ENCODE measurements at places on chromosomes 2 and 18.

DNA sequence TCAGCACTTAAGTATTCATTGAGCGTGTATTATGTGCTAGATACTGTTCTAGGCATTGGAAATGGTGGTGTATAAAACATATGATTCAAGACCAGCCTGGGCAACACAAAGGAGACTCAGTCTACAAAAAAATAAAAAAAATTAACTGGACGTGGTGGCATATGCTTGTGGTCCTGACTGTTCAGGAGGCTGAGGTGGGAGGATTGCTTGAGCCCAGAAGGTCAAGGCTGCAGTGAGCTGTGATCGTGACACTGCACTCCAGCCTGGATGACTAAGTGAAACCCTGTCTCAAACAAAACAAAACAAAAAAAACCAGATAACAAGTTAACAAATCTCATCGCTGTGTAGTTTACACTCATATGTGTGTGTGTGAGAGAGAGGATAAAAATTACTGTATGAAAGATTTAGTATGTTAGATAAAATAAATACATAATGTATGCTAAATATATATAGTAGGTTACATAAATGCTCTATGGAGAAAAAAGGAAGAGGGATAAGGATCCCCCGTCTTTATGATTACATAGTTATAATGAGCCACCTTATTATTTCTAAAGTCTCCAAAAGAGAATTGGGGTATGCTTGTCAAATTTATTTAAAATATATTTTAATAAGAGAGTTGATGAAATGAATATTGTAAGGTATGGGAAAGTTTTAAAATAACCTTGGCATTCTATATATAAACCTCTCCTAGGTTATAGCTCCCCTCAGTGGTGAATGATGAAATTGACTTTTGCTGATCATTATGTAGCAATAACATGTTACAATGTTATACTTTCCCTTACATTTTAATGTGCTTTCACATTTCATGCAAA lies 69.2 kb downstream of the EHBP1 start:
- no peak for DNase-seq

DNA sequence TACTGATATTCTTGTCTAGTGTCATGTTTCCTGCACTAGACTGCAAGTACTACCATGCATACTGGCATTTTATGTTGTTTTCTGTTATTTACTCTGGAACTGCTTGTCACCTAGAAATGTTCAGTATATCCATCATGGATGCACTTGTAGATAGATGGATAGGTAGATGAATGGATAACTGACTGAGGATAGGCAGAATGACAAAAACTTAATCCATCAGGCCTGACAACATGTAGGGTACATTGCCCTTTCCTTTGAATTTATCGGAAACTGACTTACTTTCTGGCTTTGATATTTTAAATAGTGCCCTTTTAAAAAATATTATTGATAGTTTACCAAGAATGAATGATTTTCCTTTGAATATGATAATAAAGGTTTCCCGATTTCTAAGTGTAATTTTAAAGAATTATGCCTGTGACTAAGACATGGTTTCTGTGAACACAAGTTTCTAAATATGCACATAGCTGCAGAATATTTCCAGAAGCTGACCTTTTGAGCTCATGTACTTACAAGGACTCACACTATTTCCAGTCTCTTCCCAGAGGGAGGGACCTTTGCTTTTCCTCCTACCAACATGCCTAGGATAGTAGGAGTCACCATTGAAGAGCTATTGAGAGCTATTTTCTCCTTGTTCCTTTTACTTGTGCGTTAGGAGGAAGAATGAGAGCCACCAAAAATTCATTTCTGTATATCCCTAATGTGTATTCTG lies 81.3 kb downstream of the ANKRD12 start:
- DNase-seq = no peak

DNA sequence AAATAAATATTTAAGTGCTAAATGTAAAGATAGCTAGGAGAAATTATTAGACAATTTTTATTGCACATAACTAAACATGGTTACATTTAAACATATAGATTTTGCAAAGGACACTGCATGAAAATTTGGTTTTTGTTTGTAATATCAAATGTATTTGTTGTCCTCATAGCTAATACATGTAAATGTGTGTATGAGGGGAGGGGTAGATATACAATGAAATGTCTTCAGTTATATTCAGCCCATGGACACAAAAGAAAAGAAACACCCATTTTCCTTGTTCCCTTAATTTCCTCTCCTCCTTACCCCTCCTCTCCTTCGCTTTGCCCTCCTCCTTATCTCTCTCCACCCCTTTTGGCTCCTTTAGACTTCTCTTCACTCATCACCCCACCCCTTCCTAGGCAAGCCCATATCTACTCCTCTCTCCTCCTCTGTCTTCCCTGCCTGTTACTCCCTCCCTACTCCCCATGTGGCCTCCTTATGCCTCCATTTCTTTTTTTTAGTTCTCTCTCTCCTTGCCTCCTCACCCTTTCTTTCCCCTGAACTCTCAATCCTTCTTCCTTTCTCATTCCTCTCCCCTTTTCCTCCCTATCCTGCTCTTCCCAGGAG lies 1.4 kb downstream of the COL3A1 start:
- DNase-seq = no peak

DNA sequence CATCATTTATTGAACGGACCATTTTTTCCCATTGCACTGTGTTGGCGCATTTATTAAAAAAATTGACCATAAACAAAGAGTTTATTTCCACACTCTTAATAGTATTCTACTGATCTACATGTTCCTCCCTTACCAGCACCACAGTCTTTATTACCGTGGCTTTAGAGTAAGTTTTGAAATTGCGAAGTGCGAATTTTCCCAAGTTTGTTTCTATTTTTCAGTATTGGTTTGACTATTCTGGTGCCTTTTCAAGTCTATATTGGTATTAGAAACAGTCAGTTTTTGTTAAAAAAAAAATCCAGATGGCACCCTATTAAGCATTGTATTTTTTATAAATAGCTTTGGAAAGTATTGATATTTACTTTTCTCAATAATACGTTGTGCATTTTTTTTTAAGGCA lies 795.1 kb upstream of the HS6ST1 start:
- no peak for DNase-seq

- no peak for DNase-seq
Measured at GRCh38 chr2:119801040-119801439, 41.3 kb downstream of the PTPN4 start.

GRCh38 chr2:65877331-65878010 lies 445.1 kb upstream of the SPRED2 start:
- no peak for DNase-seq

DNA sequence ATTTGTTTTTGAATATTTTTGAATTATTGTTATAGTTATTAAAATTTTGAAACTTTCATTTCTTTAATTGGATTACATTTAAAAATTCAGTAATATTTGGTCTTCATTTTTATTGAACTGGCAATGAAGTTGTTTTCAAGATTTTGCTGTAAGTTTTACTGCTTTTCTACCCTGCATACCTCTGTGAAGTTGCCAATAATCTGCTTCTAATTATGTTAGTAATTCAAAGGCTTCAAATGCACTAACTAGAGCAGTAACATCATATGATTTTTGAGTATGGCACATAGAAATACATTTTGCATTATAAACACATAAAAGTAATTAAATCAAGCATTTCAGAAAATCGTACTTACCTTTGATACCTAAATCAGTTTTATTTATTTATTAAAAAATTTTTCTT lies 40.3 kb upstream of the FAM171B start:
- no peak for DNase-seq

GRCh38 chr2:173282795-173283545 lies 71.7 kb upstream of the CDCA7 start:
- DNase-seq = no peak

DNA sequence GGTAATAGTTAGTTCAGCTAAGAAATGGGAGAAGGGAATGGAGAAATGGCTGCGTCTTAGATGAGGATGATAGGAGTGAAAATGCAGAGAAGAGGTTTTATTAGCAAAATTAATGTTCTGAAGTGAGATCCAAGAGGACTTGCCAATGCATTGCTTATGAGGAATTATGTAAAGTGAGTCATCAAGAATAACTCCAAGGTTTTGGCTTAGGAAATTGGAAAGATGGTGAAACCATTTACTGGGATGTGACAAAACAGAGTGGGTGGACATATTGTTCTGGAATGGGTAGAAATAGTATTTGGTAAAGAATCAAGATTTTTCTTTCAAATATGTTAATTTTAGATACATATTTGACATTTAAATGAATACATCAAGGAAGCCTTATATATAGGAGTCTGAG lies 306.6 kb upstream of the CYRIA start:
- DNase-seq = no peak

DNA sequence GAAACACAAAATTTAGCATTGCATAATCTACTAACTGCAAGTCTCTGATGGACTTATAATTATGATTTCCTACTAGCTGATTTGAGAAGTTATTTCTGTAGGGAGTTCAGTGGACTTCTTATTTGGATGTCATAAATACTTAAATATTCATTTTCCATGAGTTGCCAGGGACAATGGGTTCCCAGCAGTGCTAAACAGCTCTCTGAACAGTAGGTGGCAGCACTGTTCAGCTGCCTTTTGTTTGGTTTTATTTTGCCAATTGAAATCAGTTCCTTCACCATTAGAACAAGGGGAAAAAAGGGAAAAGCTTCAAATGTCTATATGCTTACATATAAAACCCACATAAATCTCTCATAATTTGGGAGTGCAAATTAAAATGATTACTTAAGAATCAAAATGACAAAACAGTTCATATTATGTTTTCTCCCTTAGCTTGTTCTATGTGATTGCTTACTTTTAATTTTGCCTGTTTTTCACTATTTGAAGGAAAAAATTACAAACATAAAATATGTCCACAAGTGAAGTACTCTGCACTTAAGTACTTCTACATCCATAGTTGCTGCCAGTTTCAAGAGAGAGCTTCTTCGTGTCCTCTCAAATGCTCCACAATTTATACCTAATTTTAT lies 898.9 kb downstream of the CPS1 start:
- peak; percentile 47 for DNase-seq

DNA sequence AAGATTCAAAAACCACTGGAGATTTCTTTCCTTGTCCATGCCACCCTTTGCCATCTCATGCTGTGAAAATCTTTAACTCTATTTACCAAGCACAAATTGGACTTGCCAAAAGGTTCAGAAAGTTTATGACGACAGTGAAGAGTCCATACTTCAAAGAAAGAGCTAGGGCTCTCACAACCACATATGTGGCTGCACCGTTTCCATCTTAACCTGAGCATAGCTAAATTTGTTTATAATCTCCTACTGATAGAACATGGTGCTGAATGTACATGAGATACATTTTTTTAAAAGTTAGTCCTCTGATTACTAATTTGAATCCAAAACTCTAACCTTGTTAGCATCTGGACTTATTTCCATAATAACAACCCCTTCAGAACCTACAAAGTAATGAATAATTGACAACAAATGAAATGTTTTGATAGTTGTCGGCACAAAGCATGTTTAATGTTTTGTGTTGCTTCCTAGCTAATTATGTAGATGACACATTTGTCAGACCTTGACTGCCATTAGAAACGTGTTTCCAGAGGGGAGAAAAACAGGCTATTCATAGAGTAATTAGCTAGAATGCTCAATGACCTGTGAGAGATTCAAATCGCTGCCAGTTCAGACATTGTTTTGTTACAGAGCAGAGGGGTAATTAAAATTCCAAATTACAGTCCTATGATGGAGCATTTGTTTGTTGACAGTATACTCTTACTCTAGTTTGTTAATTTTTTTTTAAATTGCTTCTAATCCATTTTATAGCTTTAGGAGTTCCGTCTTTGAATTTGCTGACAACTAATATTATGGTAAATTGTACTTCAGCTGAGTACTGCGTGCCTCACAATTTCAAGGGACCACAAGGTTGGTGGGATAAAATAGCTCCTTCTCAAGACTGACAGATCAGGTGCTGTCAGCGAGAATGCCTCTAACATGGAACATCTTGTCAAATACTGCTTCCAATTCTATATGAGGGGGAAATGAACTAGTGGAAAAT lies 31.8 kb downstream of the ARHGAP15 start:
- no peak for DNase-seq

- no peak for DNase-seq
Measured at GRCh38 chr2:21131861-21132260, 8.1 kb downstream of the TDRD15 start.

DNA sequence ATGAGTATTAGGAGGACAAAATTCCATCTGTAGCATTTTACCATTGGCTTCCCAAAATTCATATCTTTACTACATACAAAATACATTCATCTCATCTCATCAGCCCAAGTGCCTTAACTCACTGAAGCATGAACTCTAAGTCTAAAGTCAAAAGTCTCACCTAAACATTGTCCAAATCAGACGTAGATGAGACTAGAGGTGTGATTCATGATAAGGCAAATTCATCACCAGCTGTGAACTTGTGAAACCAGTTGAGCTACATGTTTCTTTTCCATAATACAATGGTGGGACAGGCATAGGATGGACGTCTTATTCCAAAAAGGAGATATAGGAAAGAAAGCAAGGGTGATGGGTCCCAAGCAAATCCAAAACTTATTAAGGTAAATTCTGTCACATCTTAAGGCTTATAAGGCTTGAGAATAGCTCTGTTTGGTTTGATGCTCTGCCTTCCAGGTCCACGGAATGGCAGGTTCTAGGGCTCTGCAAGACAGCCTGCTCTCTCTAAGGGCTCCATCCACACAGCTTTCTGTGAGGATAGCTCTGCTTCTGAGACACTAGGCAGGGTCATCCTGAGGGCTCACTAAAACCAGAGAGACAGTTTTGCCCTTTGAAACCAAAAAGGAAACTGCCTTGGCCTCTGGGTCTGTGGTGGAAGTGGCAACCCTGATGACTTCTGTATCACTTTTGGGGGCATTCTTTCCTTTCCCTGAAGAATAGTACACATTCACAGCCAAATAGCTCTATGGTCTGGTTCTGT lies 9.6 kb downstream of the IFIH1 start:
- no peak for DNase-seq

DNA sequence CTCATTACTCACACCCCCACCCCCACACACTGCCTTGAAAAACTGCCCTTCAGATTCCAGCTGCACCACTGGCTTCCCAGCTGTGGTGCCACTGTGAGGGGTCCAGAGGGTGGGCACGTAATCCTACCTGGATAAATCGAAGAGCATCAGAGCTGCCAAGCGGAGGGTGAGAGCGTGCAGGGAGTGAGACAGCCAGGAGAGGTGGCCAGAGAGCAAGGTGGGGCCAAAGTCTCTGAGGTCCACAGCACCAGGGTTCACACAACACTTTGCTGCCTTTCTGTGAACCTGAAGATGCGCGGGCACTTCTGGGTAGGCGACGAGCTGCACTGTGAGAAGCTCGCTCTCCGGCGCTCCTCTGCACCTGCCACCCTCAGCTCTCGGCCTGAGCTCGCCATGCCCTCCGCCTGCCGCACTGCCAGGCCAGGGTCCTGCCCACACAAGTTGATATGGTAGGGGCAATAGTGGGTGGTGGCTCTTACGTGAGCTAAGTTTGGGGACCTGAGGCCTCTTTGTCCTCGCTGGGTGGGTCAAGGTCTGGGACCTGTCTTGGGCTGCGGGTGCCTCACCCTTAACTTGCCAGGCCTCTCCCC lies 83.9 kb downstream of the MARCO start:
- DNase-seq = no peak

DNA sequence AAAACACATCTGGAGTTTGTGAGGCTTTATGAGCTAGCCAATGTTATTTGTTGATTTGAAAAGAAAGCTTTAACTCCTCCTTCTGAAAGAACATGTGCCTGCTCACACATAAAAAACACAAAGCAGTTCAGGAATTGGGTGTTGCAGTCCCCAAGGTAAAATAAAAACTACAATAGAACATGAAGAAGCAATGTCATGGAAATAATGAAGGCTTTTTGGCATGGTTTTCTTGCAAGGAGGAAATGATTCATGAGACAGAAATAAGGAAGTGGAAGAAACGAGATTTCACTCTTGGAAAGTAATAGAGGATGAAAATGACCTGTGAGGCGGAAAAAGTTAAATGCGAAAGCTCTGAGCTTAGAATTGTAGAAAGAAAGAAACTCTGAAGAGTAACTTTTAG lies 81.1 kb downstream of the TRIB2 start:
- DNase-seq = no peak
